ENCODE measurements at places on chromosomes 6 and 20.
A peak's percentile ranks its signal among the peaks of the same experiment; 100 is the strongest.

GRCh38 chr6:9515633-9516606 is 899.0 kb downstream of the TFAP2A start:
- DNase-seq = peak; percentile 41

GRCh38 chr20:4465212-4465611 is 256.5 kb upstream of the PRND start:
- no peak for DNase-seq

DNA sequence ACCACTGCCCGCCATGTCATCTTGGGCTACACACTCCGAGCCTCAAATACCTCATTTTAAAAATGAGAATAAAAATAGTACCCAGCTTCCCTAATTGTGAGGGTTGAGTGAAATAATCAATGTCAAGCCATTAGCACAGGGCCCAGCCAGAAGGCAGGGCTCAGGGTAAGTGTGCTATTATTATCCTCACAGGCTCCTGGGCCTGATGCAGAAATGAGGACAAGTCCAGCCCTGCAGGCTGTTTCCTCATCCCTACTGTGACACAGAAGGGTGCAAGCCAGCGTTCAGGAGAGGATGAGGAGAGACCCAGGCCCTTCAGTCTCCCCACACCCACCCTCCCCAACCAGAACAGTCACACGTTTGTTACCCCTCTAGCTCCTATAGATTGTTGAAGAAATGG is 4.0 kb downstream of the DLK2 start:
- DNase-seq = no peak

GRCh38 chr6:168309997-168310396 is 9.6 kb downstream of the DACT2 start:
- DNase-seq = no peak

DNA sequence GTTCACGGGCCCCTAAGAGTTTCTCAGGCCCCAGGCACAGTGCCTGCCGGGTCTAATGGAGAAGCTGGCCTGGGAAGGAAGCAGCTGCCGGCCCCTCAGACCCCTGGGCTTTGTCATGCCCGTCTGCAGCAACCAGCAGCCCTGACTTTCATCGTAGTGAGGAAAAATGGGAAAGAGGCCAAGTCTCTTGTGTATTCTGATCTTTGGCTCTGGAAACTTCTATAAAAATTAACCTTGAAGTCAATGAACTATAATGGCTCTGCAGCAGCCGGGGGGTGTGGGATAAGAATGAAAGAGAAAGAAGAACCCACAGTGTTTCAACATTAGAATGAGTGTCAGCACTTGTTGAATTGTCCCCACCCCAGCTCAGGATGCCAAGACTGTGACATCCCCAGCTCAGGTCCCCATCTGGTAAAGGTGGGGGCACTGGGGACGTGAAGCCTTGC is 12.9 kb downstream of the TGM2 start:
- DNase-seq = no peak

DNA sequence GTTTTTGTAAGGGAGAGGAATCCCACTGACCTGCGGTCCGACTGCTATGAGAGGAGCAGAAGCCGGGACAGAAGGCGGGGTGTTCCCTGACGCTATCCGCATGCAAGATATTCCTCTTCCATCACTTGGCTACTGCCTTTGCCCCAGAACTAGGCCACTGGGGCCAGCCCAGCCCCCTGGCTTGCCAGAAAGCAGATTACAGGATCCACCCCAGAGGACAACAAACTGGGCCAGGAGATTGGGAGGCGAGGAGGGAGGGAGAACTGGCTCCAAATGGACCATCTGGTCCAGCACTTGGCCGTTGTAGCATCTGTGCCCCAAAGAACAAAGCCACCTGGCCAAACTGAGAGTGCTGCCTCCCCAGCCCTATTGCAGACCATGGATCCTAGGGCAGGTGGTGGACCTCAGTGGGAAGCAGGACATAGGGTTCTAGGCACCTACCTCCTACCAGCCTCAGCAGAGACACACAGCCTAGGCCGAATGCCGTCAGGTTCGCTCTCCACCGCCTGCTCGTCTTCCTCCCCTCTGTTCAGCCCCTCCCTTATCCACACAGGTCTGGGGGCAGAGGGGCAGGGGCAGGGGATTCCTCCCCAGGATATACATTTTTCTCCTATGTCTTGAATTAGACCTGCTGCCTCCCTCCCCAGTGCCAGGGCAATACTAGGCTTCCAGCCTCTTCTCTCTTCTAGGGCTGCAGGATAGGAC is 4.0 kb downstream of the MDGA1 start:
- no peak for DNase-seq

- peak; percentile 32 for DNase-seq
Measured at GRCh38 chr6:149026530-149026942, 279.7 kb downstream of the UST start.

GRCh38 chr6:23510778-23511510 is 615.1 kb upstream of the NRSN1 start:
- no peak for DNase-seq

DNA sequence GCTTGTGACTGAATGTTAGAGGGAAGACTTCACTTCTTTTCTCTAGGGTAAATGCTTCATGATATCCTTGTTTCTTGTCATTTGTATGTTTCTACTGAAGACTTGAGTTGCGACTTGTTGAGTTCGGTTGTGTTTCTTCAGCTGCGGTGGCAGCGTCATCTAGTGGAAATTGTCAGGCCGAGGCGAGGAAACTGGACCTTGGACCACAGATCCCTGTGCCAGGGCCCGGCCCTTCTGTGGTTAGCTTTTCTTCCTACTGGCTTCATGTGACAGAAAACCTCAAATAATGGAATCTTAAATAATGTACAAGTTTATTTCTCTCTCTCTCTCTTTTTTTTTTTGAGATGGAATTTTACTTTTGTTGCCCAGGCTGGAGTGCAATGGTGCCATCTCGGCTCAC is 12.4 kb downstream of the MTHFD1L start:
- DNase-seq = no peak

DNA sequence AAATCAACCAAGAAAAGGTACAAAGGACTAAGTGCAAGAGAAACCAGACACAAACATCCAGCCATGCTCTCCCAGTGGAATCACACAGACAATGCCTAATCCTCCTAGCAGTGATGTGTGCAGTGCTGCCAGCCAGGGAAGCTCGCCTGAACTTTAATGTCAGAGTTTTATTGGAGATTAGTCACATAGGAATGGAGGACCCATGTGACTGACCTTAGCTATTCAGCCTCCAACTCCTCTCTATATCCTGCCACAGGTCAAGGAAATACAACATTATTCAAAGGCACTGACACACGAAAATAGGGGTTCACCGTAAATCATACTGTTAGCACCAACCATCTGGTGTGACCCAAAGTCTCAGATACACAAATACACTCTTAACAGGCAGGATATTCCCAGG is 684.6 kb downstream of the DOK5 start:
- DNase-seq = peak; percentile 39

DNA sequence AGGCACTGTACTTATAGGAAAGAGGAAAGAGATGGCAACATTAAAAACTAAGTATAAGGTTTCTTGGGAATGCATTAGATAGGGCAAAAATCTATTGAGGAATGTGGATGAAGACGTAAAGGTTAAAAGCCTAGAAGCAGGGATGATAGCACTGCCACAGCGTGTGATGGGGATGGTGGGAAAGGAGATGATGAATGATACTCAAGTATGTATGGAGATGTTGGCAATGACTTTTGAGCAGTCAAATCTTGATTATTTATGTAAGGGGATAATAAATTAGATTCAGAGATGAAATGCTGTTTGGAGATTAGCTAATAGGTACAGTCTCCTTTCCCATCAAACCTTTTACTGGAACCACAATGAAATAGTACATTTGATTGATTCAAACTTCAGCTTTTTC is 432.8 kb downstream of the GRIK2 start:
- no peak for DNase-seq

DNA sequence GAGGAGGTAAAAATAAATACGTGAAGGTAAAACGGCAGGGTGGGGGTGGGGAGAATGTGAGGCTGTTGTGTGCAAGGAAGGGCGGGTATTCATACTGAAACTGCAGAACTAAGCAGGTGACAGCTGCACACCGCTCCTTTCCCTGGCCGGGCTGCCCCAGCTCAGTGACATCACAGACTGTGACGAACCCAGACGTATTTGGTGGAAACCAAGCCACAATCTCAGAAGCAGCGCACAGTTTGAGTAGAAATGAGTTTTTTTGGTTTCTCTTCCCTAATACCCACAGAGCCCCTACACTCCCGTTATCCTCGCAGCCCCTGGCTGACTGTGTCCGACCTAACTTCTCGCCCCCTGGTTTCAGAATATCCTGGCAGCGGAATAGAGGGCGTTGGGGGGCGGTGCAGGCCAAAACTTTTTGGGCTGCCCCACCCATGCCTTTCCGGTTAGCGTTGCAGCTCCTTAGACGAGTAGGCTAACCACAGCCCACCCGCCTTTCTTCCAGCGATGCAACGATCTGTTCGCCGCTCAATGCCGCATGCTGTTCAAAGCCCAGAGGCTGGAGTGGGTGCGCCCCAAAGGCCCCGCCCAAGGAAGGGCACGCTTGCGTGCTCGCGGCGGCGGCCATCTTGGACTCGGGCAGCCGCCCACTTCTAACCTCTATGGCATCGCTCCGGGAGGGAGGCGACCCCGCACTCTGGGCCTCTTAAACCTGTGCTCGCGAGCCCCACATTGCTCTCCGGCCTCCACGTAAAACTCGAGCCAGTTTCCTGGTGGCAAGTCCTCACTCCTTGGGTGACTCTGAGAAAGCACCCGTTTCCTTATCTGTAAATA is 9.1 kb downstream of the BAK1 start:
- no peak for DNase-seq

- no peak for DNase-seq
Measured at GRCh38 chr6:114735025-114735735, 392.4 kb upstream of the HS3ST5 start.

GRCh38 chr6:101000341-101000740 is 119.2 kb upstream of the ASCC3 start:
- no peak for DNase-seq

DNA sequence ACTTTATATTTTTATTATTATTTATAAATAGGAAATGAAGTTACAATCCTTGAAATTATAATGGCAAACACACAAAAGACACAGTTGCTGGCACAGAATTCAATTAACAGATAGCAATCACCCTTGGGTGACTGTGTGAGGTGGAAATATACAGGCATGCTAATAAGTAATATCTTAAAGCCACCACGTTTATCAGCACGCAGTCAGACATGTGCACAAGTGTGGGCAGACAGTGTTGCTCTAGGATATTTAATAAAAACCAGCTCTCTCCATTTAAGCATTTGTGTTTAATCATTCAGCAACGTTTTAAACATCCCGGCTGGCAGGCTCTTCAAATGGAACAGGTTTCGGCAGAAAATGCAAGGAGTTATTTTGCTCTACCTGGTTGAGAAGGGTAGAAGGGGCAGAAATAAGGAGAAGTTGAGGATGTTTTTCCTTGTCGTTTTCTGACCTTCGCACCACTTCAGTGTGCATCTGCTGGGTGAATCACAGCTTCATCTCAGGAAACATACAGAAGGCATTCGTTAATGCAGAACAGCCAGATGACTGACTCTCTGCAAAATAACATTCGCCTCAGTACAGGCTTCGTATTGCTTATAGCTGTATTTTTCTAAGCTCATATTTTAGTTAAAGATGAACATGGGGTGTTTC is 585.1 kb downstream of the QKI start:
- no peak for DNase-seq

DNA sequence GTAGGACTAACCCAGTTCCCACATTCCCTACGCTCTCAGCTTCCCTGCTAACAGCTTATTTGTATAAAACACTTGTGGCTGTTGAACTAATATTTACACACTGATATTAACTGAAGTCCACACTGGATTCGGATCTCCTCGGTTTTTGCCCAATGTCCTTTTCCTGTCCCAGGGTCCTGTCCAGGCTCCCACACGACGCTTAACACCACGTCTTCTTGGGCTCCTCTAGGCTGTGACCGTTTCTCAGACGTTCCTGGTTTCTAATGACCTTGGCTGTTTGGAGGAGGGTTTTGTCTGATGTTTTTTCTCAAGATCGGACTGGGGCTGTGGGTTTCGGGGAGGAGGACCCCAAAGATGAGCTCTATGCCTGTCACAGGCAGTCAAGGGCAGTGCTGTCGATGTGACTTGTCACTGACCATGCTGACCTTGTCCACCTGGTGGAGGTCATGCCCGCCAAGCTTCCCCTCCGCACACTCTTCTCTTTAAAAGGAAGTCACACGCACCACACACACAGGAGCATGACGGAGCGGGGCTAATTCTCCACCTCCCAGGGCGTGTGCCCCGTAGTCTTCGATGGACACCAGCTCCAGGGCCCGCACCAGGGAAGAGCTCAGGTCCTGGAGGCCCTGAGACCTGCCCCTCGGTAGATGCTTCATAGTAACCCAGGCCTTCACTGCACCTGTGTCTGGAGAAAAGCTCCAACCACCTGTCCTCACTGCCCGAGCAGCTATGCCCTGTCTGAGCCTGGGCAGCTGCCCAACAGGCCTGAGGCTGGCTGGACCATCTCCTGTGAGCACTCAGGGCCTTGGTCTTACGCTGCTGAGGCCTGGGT is 72.0 kb downstream of the TTLL2 start:
- no peak for DNase-seq

DNA sequence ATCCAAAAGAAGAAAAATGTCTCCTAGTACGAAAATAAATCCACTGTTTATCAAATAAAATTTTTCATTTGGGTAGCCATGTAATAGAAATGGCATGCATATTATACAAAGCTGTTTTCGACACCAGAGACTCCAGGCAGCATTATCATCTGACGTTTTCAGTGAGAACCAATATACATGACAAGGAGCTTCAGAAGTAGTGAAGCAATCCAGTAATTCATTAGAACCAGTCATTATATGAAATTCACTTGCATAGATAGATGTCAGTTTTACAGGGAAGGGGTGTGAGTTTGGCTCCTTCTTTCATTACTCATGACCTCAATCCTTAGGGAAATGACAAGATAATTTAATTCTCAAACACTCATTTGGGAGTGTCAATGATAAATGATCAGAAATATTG is 14.7 kb downstream of the HTR1B start:
- DNase-seq = no peak

- no peak for DNase-seq
Measured at GRCh38 chr6:13526727-13527670, 39.6 kb upstream of the GFOD1 start.

- DNase-seq = no peak
Measured at GRCh38 chr6:121868206-121868605, 432.8 kb downstream of the GJA1 start.

- DNase-seq = no peak
Measured at GRCh38 chr6:135576055-135576454, 78.5 kb upstream of the AHI1 start.

DNA sequence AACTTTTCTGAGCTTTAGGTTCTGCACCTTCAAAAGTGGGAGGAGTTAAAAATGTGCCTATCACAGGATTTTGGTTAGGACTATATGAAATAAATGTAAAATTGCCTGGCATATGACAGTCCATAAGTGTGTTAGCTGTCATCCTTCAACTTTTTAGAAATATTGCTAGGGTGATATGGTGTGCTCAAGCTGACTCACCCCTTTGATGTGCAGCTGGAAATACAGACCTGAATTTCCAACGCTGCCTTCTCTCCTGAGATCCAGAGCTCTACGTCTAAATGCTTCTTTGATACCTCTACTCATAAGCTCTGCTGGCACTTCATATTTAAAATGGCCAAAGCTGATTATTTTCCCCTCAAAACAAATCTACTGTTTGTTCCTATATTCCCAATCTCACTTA is 2.7 kb downstream of the SLC35B3 start:
- no peak for DNase-seq
